Activated T-cell treated with anti-CD3 and anti-CD28 coated beads, Interleukin-2, amount 50 U/mL, for 24 hours (primary cell): ENCODE measurements at places on chromosomes 7 and 10.

DNA sequence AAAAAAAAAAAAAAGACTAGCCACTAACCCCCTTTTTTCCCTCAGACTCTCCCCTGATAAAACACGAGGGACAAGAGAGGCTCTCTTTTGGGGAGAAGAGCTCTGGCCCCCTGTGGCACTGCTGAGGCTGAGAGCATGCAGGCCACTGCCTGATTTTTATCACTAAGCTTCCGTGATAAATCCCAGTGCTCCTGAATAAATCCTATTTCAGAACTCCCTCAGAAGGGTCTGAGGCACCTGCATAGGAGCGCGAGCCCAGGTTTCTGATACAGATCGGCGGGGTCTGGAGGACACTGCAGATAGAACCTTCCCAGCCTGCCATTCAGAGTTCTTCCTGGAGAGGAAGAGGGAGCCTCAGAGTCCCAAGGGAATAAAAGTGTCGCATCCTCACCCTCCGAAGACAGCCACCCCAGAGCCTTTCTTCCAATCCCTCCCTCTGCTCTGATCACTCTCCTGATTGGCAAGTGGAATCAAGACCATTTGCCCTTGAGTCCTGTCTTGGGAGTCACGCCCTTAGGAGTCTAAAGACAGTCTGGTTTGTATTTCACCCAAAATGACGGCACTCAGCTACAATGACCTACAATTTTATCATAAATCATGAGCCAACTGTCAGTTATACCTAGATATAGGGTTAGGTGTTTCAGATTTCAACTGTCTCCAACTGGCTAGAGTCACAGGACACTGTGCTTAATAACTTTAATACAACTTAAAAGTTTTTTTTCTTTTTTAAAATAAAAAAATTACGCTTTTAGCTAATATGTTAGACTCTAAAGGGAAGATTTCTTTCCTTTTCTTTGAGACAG, 153.5 kb downstream of the RNF216 start:
- DNase-seq = no peak

GRCh38 chr7:30470163-30470770, 8.3 kb downstream of the NOD1 start:
- no peak for DNase-seq

DNA sequence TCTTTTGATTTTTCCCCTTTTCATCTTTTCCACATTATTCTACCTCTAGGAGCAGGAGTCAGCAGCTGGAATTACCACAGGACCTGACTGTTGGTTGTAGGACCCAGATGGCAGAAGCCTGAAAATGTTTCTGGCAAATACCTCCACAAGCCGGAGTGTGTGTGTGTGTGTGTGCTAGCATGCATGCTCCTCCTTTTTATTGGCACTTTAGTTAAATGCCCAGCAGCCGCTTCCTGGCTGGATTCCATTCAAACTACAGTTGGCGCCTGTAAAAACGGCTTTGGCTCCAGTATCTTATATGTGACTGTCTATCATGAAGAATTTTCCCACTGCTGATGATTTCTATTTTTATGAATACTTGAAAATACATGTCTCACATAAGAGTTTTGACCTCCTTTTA, 319.7 kb upstream of the SP4 start:
- no peak for DNase-seq

GRCh38 chr7:12584930-12585329, 14.4 kb downstream of the SCIN start:
- DNase-seq = no peak

GRCh38 chr10:1657479-1657878, 79.8 kb downstream of the ADARB2 start:
- DNase-seq = no peak

- DNase-seq = no peak
These were observed 18.4 kb downstream of the GFRA1 start for GRCh38 chr10:116254422-116255155.

DNA sequence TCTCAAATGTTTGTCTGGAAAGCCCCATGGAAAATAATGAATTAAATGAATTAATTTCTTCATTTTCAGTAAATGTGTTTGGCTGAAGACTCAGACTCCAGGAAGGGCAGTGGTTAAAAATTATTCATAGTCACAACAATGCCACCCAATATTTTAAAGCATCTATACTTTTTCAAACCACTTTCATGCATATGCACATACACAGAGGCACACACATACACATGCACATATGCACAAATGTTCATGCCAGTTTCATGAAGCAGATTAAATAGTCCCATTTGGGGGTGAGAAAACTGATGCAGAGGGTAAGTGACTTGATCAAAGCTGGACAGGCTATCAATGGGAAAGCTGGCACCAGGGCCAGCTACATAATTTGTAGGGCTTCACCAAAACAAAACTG, 1.4 kb upstream of the PLA2G12B start:
- no peak for DNase-seq

- DNase-seq = no peak
These were observed 17.8 kb downstream of the SCD start for GRCh38 chr10:100364735-100365391.

- DNase-seq = no peak
These were observed 33.3 kb downstream of the CYCS start for GRCh38 chr7:25091779-25092178.

DNA sequence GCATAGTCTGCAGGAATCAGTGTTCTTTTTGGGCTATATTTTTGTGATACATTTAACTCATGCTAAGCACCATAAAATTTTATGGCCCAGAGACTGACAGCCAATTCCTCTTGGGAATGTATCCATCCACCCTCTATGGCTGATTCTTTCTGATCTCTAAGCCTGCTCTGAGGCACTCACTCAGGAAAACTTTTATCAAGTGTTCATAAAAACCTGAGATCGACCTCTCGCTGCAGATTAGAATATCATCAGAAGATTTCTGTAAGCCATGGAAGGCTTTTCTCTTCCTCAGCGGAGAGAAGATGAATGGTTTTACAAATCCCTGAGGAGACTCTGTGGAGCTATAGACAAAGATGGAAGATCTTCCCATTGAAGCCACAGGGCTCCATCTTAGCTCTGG, 489.8 kb upstream of the GHITM start:
- no peak for DNase-seq

- DNase-seq = peak; percentile 71
These were observed 19.0 kb upstream of the CLDN4 start for GRCh38 chr7:73811760-73812168.

GRCh38 chr10:100033766-100034418, 24.1 kb upstream of the DNMBP start:
- DNase-seq = no peak

- no peak for DNase-seq
These were observed 592.6 kb downstream of the REEP3 start for GRCh38 chr10:64113792-64114191.

GRCh38 chr10:89079961-89080360, 89.4 kb downstream of the FAS start:
- no peak for DNase-seq

- DNase-seq = no peak
These were observed 28.6 kb downstream of the ST7 start for GRCh38 chr7:116981939-116982338.

GRCh38 chr10:109025172-109025571, 898.1 kb downstream of the XPNPEP1 start:
- DNase-seq = no peak

DNA sequence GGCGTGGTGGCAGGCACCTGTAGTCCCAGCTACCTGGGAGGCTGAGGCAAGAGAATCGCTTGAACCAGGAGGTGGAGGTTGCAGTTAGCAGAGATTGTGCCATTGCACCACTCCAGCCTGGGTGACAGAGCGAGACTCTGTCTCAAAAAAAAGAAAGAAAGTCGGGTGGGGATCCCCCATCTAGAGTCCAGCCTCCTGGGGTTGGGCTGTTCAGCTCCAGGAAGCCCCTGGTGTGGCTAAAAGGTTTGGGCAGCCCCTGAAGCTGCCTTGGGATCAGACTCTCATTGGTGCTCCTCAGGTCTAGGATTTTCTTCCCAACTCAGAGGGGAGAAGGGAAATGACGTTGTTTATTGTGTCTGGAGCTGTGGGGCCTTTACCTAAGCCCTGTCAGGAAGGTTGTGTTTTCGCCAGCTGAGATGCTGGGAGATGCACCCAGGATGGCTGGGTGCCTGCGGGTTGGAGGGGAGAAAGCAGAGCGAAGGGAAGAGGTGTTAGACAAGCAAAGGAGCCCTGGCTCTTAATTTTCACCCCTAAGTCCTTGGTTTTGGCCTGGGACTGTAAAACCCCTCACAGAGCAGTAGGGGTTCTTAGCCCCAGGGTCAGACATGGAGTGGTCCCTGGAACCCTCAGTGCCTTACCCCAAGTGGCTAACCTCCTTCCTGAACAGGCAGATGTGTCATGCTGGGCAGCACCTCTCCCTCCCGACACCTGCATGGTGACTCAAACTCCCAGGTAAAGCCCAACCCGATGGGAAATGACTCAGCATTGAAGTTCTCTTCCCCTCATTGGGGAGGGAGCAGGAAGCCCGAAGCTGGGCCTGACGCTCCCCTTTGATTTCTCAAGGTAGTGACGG, 21.1 kb downstream of the PLAU start:
- peak; percentile 69 for DNase-seq

- DNase-seq = no peak
These were observed 517.4 kb upstream of the ZMIZ1 start for GRCh38 chr10:78551184-78552005.

- DNase-seq = no peak
These were observed 16.2 kb upstream of the DLD start for GRCh38 chr7:107874605-107875446.

GRCh38 chr10:58644311-58644710, 131.6 kb downstream of the BICC1 start:
- no peak for DNase-seq

DNA sequence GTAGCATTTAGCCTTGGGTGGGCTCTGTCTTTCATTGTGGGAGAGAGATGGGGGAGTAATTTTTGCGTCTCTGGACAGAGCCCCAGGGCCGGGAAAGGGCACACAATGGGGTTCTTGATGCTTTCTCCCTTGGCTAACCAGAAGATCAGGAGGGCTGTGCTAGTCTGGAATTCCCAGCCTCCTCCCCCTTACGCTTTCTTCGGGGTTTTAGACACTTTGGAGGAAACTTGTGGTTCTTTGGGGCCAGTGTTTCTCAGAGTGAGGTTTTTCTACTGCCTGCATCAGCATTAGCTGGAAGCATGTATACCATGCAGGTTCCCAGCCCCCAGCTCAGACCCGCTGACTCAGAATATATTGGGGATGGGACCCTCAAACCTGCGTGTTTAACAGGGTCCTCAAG, 7.0 kb downstream of the NEURL1 start:
- DNase-seq = no peak

- no peak for DNase-seq
These were observed 85.5 kb upstream of the OIT3 start for GRCh38 chr10:72808001-72808400.

DNA sequence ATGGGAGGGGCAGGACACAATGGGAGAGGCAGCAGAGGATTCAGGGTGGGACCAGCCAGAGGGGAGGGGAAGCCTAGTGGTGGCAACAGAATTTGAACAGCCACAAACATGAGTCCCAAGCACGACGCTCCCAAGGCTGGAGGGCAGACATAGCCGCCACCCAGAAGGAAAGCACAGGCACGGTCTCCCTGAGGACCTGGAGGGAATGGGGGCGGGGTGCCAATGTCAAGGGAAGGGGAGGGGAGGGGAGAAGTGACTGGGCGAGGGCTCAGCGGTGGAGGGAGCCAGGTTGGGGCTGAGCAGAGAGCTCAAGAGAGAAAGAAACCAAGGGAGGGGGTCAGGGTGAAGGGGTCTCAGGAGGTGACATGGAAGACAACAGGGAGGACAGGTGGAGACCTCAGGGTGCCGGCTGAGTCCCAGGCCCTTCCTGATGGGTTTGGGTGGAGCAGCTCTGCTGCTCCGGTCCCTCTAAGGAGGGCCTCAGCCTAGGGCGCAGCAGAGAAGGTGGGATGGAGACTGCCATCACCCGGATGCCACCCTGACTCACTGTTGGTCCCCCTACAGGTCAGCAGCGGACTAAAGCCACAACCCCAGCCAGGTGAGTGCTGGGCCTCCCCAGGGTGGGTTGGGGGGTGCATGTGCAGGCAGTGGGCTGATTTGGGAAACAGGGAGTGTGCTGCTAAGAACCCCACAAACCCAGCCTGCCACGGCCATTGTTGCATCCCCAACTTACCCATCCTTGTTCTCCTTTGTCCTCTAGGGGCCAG, 24.2 kb downstream of the PILRA start:
- DNase-seq = no peak

GRCh38 chr7:44750921-44751571, 2.4 kb downstream of the ZMIZ2 start:
- peak; percentile 59 for DNase-seq

- DNase-seq = no peak
These were observed 42.2 kb upstream of the EGR2 start for GRCh38 chr10:62858364-62858763.

GRCh38 chr7:24788961-24789576, 31.8 kb upstream of the GSDME start:
- DNase-seq = no peak

DNA sequence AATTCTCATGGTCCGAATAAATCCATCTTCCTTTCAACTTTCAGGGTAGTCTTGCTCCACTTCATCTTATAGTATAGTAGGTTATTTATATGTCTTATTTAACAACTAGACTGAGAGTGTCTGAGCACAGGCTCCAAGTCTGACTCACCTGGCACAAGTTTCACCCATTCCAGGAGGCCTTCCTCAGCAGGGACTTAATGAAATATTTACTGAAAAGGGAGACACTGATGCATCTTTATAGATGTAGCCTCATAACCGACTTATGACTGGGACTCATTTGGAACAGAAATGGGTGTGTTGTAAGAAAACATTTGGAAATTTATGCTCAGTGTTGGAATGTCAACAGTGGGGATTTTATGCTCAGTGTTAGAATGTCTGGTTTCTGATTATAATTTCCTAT, 59.9 kb downstream of the CH25H start:
- no peak for DNase-seq

DNA sequence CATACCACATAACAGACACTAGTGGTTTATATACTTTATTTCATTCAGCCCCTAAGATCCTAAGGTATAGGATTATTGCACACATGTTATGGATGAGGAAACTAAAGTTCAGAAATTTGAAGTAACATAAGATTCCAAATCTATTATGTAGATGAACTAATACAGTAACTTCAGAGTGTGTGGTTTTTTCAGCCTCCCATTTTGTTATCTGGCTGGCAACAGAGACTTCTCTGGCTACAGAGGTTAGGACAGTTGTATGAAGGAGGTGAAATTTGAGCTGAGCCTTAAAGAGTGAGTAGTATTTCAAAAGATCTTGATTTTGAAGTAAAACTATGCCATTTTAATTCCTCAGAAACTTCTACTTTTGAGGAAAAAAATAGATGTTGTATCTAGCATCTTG, 125.4 kb downstream of the MAPK8 start:
- no peak for DNase-seq

- no peak for DNase-seq
These were observed 151.0 kb upstream of the TCF7L2 start for GRCh38 chr10:112799038-112799437.

GRCh38 chr7:144656965-144657517, 178.8 kb downstream of the TPK1 start:
- DNase-seq = no peak

- no peak for DNase-seq
These were observed 11.3 kb upstream of the SGPL1 start for GRCh38 chr10:70804421-70804808.
